D341Med (cell line): ENCODE measurements at places on chromosomes 13 and 19.
A peak's percentile ranks its signal among the peaks of the same experiment; 100 is the strongest.

GRCh38 chr13:60165391-60166099 lies 1.8 kb upstream of the DIAPH3 start:
- no peak for DNase-seq

DNA sequence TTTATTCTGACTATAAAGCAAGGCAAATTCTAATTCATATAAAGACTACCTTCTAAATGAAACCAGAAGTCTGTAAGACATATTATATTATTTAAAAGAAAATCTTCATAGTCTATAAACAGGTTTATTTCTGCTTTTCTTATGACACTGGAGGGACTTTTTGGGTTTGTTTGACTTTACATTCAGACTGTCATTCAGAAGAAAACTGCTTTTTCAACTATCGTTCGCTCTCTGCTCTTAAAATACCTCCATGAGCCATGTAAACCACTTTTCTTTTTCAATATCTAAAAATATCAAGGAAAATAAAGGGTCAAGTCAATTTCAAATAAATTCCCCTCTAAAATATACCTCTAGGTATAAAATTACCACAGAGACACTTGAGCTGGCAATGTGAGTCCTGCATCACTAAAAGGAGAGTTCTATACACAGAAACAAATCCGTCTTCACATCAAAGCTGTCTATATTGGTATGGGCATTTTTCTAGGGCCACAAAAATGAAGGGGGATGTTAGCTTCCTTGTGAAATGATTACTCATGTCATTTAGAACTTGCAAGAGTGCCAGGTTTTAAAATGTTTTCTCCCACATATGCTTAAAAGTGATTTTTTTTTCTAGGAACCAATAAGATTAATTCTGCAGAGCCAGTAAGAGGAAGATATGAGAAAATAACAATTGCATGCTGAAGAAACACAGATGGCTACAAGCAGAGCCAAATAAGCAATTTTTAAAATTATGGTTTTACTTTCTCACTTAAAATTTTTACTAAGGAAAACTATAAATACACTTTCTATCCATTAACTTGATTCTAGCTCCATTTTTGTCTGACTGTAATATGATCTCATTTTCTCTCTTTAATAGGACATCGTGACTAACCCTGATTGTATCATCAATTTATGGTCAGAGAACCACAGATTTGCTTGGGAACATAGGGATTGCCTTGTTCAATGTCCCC lies 181.8 kb downstream of the TBC1D4 start:
- DNase-seq = no peak

DNA sequence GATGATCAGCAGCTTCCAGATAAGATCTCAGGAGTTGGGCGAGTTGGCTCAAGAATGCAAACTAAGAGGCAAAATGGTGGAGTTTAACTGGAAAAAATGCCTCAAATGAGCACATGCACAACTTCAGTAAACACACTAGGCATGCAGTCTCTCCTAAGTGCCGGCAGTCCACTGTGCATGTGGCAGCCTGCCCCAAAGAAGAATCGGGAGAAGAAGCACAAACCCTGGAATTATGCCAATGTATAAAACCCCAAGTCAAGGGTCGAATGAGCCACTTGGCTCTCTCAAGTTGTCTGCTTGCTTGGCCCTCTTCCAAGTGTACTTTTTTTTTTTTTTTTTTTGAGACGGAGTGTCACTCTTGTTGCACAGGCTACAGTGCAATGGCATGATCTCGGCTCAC lies 53.3 kb upstream of the SLITRK1 start:
- no peak for DNase-seq

- DNase-seq = peak; percentile 43
These were observed 6.9 kb downstream of the TTYH1 start for GRCh38 chr19:54422136-54422535.

DNA sequence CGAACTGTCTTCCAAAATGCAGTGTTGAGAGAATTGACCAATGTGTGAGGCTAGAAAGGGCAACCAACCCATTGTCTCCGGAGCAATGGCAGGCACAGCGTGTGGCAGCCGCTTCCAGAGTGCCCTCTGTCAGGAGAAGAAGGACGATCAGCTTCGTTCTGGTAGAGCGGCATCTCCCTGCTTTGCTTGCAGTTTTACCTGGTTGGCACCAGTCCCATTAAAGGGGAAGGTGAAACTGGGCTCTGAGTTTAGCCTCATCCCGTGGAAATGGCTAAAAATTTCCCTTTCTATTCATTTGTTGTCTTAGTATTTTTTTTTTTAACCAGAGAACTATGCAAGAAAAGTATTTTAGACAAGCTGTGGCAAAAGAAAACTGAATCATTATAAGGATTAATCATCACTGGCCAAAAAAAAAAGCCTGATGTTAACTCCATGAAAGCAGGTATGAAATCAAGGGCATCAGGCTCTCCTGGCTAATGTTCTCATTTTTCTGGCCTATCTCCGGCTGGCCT lies 81.5 kb upstream of the SLC7A1 start:
- no peak for DNase-seq

GRCh38 chr13:31920727-31921100 lies 110.9 kb upstream of the FRY start:
- DNase-seq = no peak

DNA sequence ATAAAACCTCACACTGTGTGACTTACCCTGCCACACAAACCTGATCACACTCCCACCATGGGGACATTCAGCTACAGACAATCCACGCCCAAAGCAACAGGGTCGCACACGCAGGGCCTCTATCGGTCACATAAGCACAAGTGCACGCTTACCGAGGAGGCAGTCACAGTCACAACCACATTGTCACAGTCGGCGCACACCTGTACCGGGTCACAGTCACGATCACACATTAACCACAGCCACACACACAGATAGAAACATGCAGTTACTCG lies 579 bp downstream of the ZNF566 start:
- DNase-seq = peak; percentile 57

GRCh38 chr13:46035066-46035465 lies 17.5 kb downstream of the ZC3H13 start:
- no peak for DNase-seq

DNA sequence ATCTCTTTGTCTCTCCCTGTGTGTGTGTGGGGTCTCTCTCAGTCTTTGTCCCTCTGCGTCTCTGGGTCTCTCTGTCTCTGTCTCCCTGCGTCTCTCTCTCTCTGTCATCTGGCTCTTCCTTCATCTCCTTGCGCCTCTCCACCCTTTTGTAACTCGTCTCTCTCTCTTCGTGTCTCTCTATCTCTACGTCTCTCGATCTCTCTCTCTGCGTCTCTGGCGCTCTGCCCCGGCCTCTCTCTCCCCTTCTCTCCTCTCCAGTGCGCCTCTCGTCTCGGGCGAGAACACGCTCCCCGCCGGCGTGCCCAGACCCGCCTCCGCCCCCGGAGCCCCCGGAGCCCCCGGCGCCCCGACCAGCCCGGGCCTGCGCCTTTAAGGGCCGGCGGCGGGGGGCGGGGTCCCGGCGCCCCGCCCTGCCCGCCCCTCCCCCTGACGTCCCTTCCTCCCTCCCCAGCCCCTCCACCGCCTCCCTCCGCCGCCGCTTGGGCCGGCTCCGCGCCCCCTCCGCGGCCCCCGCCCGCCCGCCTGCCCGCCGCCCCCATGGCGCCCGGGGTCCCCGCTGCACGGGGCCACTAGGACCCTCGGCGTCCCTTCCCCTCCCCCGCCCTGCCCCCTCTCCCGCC lies at the start of gene MARK4:
TSS of gene MARK4 (plus strand) at position 440 of the 620 bp plus-strand sequence. CDS start 318 bp downstream, outside the sequence.
- DNase-seq = peak; percentile 96

GRCh38 chr13:52924289-52925148 lies 76.1 kb upstream of the PCDH8 start:
- DNase-seq = peak; percentile 57

- DNase-seq = no peak
These were observed 6.0 kb downstream of the AKT2 start for GRCh38 chr19:40279120-40279551.

- peak; percentile 57 for DNase-seq
These were observed 256 bp downstream of the MICOS13 start for GRCh38 chr19:5680084-5680436.

DNA sequence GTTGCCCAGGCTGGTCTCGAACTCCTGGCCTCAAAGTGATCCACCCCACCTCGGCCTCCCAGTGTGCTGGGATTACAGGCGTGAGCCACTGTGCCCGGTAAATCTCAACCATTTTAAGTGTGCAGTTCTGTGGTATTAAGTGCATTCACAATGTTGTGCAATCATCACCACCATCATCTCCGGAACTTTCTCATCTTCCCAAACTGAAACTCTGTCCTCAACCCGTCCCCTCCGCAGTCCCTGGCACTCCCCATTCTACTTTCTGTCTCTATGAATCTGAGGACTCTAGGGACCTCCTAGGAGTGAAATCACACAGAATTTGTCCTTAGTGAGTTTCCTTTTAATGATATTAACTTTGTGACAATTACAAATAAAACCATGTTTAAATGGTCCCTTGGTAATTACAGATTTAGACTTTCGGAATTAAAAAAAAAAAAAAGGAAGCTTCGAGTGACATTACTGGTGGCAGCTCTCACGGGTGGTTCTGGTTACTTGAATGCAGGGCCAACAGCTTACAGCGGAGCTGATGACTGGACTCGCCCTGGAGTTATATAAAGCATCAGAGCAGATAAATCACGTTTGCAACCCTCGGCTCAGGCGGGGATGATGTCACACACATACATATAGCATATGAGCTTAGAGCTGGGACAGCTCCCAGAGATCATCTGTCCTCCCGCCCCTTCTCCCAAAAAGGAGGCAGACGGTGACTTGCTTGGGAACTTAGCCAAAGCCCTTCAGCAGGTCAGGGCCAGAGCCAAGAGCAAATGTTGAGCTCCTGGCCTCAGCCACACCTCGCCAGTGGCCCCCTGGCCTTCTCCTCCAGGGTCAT lies 89.8 kb downstream of the ZNF557 start:
- DNase-seq = peak; percentile 64

DNA sequence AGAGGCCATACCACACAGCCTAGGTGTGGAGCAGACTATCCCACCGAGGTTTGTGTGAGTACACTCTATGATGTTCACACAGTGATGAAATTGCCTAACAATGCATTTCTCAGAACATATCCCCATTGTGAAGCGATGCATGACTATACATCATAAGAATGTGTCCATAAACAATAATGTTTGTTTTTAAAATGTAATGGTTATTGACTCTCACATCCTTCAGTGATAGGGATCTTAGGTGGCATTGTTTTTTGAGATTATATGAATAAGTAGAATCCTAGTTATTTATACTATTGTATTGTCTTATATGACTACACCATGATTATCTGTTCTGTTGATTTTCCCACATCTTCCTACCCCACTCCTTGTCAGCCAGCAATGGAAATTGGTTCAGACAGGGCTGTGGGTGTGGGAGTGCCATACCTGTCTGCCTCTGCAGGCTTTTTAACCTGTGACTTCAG lies 13.6 kb downstream of the CCNA1 start:
- no peak for DNase-seq

DNA sequence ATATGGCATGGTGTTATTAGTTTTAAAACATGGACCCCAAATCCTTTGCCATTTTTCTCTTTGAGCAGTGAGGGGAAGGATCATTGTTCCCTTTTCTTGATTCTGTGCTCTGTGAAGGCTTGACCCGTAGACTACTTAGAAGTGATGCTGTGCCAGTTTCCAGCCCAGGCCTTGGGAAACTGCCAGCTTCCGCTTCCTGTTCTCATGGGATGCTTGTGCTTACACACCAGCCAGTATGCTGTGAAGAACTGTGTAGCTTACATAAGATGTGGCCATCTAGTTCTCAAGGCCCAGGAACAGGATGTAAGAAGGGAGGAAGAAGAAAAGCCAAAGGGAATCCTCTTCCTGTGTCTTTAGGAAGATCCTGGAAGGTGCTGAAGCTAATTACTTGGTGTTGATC lies 180.9 kb downstream of the PCCA start:
- DNase-seq = no peak

DNA sequence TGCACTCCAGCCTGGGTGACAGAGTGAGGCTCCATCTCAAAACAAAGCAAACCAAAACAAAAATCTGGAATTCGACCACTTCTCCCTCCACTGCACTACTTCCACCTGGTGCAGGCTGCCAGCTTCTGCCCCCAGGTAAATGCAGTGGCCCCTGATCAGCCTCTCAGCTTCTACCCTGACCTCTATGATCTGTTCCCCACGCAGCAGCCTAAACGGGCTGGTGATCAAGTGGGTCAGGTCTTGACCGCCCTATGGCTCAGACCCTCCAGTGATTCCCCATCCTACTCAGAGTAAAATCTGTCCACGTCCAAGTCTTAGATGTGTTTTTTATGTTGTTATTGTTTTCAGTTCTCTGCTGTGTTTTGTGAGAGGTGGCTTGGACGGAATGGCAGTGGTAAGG lies 163.9 kb downstream of the KCTD15 start:
- DNase-seq = no peak

- no peak for DNase-seq
These were observed 18.8 kb downstream of the HIPK4 start for GRCh38 chr19:40370997-40371801.

DNA sequence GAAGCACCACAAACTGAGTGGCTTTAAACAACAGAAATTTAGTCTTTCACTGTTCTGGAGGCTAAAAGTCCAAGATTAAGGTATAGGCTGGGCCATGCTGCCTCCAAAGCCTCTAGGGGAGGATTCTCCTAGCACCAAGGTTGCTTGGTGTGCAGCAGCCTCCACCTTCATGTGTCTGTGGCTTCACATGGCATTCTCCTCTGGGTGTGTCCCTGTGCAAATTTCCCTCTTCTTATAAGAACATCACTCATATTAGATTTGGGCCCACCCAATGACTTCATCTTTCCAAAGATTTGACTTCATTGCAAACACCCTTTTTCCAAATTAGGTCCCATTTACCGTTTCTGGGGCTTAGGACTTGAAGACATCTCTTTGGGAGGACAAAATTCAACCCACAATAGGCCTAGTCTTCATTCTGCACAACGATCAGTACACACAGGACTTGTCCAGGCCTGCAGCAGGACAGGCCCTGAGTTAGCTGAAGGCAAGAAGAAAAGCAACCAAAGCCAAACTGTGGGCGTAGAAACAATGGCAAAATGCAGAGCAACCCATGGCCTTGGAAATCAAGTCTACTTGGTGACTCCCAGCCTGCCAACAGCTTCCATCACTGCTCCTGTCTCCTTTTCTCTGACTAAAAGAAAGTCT lies 521.2 kb upstream of the NBEA start:
- no peak for DNase-seq

DNA sequence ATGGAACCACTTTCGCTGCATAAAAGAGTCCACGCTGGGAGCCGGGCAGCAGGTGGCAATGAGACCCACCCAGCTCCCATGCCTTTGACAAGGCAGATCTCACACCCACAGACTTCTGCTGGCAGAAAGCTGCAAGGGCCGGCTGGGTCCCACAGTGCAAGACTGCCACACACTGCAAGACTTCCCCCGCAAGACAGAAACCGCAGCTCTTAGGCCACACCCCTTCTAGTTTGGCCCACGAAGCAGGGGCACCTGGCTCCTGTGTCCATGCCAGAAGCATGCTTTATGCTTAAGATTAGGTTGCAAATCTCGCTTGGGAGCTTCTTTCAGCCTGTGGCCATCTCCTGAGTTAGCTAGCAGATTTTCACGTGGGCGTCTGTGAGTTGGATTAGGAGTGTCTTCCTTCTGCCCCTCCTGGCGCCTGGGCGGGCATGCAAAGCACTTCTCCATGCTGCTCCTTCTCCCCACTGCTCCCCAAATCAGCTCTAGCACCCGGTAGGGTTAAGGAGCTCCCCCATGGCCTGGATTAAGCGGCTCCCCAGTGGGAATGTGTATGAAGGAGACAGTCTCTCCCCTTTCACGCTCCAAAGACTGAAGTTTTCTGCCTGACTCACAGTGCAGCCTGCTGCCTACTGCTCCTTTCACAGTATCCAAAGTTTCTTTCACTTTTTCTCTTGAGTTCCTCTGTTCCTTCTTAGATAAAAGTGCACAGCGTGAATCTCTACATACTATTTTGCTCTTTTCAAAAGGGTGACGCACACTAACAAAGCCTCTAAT lies 17.7 kb downstream of the GPC6 start:
- no peak for DNase-seq

GRCh38 chr19:18793144-18794028 lies 2.3 kb upstream of the COMP start:
- DNase-seq = no peak
